ENCODE measurements at places on chromosomes 5 and 9.

- DNase-seq = no peak
Observed at GRCh38 chr9:107731115-107731762, 241.7 kb upstream of the KLF4 start.

DNA sequence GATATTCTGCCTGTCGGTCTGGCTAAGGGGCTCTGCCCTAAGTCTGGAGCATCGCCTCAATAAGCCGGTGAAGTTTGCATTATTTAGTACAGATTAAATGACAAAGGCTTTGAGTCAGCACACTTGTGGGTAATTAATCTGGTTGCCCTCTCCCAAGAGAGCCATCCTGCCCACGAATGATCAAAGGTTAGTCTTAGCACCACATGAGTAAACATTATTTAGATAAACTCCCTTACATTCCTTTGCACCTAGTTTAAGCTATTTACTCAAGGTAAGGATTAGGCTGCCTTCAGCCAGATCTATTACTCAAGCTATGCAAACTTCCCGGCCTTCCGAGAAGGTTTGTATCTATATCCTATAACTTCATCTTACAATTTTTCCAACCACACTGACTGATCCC is 572.1 kb downstream of the CHSY3 start:
- no peak for DNase-seq

DNA sequence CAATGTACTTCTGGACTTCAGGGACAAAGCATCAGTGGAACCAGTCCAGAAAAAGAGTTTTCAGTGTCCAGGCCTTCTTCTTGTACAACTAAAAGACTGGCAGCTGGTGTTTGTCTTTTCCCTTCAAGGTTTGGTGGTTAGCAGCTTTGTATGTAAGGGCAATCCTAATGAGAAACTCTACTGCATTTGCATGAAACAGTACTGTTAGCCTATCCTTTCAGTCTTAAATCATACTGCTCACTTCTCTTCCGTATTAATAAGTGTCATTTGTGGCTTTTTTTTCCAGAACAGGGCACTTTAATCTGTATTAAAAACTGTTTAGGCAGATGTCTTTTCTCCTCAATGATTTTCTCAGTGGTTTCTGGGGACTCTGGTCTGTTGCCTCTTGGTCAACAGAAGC is 48.9 kb downstream of the FAM174A start:
- no peak for DNase-seq

GRCh38 chr5:59007460-59008063 is 424.7 kb downstream of the RAB3C start:
- peak; percentile 9 for DNase-seq

DNA sequence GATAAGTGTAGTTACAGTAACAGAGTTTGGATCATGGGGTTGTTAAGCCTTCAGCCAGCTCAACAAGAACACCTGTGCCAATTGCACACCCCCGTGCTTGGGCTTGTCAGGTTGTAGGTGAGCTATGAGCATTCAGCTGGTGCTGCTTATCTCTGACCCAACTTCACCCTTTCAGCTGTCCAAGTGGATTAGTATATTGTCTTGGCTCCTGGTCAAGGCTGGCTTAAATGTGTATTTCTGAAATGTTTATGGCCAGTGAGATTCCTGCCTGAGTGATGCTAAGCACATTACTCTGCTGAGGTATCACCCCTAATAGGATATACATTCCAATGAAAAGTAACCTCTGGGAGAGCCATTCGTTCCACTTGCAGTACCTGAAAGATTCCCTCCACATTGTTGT is 44.2 kb upstream of the LMNB1 start:
- DNase-seq = no peak

DNA sequence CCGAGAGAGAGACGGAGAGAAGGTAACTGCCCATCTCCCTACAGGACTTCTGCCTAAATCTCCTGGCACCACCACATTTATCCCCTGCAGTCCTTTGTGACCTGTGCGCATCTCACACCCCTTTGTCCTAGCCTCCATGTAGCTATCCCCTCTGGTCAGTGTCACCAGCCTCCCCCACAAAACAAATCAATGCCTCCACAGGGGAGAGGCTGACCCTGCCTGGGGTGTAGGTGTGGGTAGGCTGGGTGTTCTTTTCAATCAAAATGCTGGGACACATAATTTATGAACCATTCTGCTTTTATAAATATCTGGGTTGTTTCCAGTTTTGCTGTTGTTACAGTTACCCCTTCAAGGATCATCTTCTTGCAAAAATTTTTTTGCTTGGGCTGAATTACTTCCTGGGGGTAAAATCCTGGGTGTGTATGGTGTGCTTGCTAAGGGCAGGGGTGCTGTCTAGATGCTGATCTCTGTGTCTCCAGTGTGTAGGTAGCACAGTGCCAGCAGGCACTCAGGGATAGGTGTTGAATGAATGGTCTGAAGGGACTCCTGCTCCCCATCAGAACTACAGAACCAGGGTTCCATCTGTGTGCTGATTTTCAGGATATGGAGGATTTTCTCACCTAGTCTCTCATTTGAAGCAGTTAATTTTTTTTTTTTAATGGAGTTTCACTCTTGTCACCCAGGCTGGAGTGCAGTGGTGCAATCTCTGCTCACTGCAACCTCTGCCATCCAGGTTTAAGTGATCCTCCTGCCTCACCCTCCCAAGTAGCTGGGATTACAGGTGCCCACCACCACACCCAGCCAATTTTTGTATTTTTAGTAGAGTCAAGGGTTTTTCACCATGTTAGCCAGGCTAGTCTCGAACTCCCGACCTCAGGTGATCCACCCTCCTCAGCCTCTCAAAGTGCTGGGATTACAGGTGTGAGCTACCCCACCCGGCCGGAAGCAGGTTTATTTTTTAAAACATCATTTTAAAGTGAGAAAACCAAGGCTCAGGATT is at the start of gene GARIN3:
TSS of gene GARIN3 (minus strand) at position 51 of the 1,000 bp plus-strand sequence. CDS start 96 bp downstream, outside the sequence.
- no peak for DNase-seq

DNA sequence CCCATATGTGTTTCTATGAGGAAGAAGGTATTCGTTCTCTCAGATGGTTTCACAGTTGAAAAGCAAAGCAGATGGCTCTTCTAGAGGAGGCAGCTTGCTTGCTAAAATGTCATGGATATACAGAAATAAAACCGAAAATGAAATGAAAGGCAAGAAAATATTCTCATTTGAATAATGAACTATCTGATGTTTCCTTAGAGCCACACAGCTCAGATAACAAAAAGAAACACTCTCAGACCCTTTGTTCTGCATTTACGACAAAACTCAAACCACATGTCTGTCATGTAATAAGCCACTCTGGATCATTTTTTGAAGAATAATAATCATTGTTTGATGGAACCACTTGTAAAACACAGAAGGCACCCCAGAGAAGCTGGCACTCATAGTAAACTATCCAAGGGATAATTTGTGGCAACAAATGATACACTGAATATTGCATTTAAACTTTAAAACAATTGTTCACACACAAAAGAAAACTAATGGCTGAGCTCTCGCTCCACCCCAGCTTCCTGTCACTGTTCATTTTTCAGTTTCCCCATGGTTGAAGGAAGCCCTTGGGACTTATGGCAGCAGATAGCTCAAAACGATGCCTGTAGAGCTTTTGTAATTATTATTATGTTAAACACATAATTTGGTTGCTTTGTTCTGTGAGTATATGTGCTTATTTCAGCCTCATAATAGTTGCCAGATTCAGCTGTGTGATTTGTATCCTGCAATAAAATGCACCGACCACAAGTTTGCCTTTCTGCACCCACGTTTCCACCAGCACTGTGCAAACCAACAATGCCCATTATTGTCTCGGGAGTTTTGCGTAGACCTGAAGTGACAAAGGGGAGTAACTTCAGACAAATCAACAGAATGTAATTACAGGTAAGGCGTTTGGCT is 256.0 kb downstream of the TMEM167A start:
- no peak for DNase-seq

- no peak for DNase-seq
Observed at GRCh38 chr5:14156650-14157492, 13.7 kb downstream of the TRIO start.

DNA sequence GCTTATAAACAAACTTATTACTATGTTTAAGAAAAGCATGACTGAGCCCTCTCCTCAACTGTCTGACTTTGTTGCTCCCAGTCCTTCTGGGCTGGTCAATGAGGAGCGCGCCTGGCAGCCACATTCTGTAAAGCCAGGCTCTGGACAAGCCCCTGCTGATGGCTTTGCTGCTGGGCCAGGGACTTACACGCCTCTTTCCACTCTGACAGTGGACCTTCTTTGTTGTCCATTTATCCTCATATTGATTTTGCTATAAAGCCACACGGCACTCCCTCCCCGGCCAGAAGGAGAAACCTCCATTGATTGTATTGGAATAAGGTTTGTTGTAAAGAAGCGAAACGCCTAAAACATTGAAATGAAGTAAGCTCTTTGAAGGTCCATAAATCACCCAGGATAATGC is 50.6 kb downstream of the C5orf15 start:
- no peak for DNase-seq

DNA sequence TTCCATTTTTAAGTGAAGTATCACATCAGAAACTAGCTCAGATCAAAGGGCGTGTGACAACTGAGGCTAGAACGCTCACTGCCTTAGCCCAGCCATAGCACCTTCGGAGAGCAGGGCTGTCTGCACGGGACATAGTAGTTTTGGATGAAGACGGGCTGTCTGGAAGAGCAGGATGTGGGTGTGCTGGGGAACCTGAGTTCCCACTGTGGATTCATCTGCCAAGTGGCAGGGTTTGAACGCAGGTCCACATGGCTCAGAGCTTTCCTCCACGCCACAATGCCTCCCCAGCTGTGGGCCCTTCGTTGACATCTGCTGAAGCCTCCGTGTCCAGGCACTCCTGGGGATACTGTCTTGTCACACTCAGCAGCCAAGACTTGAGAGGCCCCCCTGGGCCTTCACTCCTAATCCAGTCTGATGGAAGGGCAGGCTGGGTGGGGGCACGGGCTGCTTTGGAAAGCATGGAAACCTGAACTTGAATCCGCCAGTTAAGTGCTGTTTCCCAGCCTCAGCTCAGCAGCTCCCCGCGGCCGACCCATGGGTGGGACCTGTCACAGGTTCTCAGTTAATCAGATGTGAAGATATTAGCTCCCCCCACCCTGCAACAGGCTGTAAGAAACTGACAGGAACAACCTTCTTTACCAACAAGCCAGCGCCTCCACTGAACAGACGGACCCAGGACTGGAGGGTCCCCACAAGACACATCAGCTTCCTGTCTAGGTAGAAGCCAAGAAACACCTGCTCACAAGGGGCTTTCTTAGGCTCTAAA is 228.1 kb downstream of the FANCC start:
- DNase-seq = no peak
